ENCODE measurements at places on chromosomes 5 and 9.

- no peak for DNase-seq
Observed at GRCh38 chr5:109312695-109313094, 97.1 kb downstream of the PJA2 start.

GRCh38 chr5:129500101-129500500, 40.0 kb downstream of the ADAMTS19 start:
- no peak for DNase-seq

DNA sequence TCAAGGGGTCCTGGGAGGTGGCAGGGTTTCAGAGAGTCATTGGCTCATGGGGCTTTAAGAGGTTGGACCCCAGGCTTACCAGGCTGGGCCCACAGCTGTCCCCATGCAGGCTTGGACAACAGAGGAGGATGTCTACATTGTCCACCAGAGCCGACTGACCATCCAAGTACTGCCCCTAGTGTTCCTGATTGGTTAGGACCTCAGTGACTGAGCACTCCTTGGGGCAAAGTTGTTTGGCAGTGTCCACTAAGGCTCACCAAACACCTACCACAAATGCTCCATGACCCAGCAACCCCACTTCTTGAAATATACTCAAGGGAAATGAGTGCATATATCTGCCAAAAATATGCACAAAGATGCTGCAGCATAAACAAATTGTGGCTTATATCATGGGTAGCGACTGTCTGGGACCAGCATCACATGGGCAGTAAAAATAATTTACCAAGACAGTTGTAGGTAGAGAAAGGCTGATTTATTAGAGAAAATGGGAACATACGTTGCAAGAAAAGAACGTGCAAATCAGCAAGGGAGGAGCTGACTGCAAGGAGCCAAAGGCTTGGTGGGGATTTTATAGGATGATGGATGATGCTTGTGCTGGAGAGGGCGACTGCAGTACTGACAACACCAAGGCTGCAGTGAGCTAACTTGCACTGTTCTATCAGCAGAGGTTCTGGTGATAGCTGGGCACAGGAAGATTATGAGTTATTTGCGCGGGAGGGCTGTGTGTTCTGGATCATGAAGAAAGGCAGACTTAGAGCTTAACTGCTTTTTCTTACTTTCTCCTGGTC, 265.2 kb downstream of the GADD45G start:
- DNase-seq = peak; percentile 49

DNA sequence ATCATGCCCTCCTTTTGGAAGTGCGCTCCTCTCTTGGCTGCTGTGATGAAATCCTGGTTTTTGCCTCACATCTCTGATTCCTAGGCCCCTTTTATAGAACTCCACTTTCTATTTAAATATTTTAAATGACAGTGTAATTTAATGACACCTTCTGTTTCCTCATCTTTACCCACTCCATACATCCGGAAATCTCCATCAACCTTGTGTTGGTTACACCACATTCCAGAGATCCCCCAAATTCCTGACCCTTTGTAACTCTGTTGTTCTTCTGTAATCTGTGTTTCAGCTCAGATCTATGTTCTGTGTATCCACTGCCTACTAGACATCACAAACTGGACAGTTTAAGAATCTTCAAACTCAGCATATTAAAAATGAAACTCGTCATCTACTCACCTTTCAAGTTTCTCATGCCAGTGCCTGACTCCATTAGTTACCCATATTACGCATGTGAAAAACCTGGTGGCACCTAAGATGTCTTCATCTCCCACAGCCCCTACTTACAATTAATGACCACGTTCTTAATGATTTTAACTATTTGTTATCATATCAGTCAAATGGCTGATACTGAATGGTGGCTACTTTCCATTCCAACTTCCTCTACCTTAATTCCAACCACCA, 25.1 kb downstream of the PARP8 start:
- DNase-seq = no peak

GRCh38 chr5:43573058-43573457, 16.2 kb upstream of the PAIP1 start:
- no peak for DNase-seq

DNA sequence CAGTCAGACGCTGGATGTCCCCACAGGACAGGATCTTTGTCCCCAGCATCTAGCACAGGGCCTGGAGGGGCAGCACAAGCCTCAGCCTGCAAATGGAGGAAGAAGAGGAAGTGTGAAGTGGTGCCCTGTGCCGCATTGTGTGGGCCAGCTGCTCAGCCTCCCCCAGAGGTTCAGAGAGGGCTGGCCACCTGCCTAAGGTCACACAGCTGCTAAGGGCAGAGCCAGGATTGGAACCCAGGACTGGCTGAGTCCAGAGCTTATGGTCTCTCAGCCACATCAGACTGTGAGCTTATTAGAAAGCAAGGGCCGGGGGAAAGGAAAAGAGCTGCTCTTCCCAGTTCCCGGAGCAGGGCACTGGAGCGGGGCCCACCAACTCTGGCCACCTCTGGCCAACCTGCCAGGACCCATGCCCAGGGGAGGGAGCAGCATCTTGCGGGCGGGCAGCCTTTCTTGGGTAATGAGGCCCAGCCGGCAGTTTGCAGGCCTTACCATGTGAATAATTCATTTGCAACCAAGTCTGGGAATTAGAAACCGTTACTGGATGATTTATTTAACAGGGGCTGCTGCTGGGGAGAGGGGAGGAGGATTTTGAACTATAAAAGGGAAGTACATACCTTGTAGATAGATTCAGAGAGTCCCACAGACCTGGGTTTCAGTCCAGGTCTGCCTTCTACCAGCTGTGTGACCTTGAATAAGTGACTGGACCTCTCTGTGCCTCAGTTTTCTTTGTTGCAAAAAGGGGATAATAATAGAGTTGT, 11.6 kb upstream of the CRB2 start:
- DNase-seq = no peak

DNA sequence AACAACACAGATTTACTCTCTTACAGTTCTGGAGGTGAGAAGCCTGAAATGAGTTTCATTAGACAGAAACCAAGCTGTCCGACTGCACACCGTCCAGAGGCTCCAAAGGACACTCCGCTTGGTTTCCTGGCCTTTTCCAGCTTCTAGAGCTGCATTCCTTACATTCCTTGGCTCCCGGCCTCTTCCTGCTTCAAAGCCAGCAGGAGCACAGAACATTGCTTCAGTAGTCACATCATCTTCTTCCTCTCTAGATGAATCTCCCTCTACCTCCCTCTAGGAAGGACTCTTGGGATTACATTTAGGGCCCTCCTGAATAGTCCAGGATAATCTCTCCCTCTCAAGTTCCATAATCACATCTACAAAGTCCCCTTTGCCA, 213.3 kb downstream of the CDK5RAP2 start:
- DNase-seq = peak; percentile 51

DNA sequence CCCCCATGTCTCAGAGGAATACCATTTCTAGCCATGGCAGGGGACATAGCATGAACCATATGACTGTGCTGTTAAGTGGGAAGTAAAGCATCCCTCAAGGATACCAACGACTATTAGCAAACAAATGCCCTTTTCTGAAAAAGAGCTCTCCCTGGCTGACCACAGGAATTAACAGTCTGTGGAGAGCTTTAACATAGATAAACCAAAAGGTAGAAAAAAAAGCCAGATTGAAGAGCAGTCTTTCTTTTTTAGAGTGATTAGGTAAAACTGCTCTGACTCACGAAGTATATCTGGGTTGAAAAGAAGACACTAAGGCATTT, 532.7 kb upstream of the DMAC1 start:
- DNase-seq = no peak

Data from cardiac septum (tissue), 1 donor.